ENCODE measurements at places on chromosomes 3 and 15.

DNA sequence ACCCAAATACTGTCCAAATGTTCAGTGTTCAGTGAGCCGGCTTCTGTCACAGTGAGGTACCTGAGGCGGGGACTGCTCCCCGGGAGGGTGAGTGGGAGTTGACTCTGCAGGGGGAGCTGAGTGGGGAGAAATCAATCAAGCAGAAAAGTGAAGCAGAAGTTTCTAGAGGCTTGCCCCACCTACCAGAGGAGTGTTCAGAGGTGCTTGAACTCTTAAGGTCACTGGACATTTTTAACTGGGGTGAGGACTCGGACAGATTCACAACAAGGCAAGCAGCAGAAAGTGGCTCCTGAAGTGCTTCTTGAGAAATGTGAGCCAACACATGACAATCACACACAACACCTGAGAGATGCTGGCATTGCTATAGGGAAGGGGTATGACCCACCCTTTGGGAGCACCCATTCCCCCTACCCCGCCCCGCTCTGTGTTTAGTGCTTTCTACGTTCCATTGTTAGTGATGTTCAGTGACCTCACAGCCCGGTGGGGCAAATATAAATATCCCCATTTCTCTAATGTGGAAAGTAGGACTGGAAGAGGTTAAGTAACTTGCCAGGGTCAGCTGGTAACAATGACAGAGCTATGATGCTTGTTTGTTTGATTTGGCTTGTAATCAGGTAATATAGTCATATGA lies 48.6 kb upstream of the AKAP13 start:
- no peak for DNase-seq

DNA sequence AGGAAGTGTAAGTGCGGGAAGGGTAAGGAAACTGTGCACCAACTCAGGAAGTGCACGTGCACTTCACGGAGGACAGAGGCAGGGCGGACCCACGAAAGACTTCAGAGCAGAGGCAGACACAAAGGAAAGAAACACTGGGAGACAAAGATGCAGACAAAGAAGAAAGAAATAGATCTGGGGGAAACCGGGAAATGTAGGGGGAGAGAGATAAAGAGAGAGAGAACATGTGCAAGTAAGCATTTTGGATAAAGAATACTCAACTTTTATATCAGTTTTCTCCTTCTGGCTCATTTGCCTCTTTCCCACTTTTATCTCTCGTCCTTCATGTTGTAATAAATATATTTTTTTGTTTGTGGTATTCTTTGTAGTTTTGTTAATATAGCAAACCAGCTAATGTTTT lies 204.2 kb downstream of the WDR72 start:
- no peak for DNase-seq

DNA sequence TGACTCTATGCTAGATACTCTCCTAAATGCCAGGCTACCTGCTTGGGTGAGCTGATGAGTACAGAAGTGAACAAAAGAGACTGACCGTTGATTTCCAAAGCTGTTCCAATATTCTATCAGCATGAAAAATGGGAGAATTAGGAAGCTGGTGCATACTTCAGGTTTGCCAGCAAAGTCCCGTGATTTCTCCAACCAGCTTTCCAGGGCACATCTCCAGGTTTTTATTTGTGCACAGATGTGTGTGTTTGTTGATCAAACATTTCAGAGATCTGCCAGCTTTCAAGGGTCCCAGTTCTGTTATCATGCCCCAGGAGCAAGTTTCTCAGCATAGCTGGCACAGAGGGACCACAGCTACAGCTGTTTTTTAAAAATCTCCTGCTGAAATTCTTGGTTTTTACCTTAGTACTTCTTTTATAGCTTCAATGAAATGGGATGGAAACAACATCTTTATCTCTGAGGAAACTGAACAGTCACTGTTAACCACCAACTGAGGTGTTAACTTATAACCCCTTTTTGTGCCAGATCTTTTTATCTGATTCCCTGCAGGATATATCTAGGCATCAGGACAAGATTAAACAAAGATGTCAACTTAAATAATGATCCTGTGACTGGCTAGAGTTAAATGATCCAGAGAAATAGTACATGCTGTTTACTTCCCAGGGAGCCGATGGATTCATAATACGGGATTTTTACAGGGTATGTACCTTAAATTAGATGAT lies 380.8 kb downstream of the GRM7 start:
- no peak for DNase-seq

DNA sequence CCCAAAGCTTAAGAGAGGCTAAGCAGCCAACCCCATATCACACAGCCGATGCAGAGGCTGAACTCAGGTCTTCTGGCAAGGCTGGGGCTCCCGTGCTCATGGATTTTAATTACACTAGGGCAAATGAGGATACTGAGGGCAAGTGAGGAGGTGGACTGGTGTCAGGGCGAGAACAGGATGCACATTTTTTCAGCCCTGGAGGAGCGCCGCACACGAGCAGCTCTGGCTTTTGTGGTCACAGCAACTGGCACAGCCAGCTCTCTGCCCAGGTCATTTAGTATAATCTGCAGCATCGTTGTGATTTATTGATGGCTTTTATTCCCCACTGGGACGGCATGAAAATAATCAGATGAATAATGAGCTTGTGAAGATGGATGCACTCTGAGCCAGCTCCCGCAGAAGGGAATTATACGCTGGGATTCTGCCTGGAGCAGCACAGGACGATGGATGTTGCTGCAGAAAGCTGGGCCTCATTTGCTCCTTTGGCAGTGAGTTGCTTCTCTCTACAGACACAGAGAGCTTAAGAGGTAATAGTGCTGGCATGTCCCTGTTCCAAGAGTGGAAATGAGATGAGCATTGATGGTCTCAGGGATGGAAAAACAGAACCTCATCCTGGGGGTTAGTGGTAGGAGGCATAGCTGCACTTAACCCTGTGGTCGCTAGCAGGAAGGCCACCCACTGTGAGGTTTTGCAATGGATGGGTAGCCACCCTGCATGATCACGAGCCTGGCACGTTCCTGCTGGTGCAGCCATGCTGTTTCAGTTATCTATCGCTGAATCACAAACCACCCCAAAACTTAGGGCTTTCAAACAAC lies 135.4 kb downstream of the UACA start:
- DNase-seq = no peak

DNA sequence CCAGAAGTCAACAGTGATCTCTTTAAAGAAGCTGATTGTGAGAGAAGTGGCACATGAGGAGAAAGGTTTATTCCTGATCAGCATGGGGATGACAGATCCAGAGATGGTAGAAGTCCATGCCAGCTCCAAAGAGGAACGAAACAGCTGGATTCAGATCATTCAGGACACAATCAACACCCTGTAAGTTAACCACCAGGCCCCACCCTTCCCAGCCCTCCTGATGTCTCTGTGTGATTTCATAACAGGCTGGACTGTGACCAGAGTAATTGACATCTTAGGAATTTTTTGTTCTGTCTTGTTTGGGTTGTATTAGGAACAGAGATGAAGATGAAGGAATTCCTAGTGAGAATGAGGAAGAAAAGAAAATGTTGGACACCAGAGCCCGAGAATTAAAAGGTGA lies 67.7 kb downstream of the KLHL25 start:
- DNase-seq = no peak

- no peak for DNase-seq
These were observed 781.9 kb upstream of the GRM7 start for GRCh38 chr3:6079011-6079410.
